ENCODE measurements at places on chromosomes 1 and 21.

DNA sequence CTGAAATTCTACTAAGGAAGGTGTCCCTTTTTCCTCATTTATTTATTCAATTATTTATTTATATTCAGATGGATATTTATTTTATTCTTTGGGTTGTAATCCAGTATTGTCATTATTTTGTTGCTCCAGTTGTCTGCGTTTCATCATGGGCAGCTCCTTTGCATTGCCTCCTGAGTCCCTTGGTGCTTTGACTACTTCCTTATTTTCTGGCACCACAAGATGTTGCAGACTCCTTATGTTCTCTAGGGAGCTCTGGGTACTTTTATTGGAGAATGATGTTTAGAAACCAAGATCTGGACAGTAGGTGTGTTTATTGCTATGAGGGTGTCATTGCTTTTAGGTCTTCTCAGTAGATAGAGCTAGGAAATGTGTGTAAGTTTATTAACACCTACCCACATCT lies 59.9 kb upstream of the ERRFI1 start:
- DNase-seq: no peak

DNA sequence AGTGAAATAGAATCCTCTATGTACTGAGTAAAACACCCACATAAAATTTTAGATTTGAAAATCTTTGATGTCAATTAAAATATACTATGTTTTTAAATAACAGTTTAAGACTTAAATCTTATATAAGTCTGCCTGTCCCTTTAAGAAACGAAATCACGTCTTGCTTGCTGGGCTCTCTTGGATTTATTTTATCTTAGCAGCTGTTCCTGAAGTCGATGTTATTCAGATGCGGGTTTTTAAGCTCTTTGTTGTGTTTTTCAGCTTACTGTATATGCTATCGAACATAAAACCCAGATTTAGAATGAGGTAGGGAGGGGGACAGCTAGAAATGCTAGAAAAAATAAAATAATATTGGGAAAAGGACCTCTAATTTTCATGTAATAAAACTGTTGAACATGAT lies 11.1 kb upstream of the SSX2IP start:
- no peak for DNase-seq

DNA sequence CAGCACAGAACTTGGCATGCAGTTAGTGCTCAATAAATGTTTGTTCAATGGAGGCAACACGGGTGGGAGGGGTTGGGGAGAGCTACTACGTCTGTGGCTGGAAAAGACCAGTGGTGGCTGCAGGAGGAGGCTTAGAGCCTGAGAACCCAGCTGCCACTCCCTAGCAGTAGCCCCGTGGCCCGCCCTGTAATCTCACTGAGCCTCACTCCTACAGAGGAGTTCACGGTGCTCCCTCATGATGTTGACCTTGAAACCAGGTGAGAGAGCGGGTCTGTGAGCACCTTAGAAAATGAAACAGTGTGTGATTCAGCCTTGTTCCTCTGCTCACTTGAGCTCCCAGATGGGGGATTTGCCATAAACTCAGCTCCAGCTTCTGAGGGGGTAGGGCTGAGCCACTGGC lies 299.6 kb downstream of the NPHP4 start:
- no peak for DNase-seq

DNA sequence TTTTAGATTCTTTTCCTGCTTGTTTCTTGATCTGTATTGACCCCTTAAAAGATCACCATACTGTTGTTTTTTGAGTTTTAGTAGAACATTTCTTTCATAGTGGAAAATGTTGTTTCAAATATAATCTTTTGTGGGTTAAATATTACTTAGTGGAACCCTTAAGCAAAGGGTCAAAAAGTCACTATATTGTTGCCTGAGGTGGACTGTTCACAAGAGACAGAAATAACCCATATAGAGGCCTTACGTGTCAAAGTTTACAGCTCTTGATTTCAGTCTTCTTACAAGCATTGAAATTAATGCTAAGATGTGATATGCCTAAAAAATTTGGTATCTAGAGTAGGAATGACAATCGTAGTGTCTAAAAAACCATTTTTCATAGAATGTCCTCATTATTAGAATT lies 6.3 kb downstream of the DNAJB4 start:
- DNase-seq: no peak

GRCh38 chr1:203669739-203670138 lies 43.1 kb downstream of the ATP2B4 start:
- no peak for DNase-seq

- no peak for DNase-seq
Observed at GRCh38 chr1:58456470-58456869, 90.1 kb downstream of the OMA1 start.

Data from GM10248 (cell line).